ENCODE measurements at places on chromosomes 6 and 20.
A peak's percentile ranks its signal among the peaks of the same experiment; 100 is the strongest.

- no peak for DNase-seq
Observed at GRCh38 chr6:167492100-167492449, 167.2 kb downstream of the TTLL2 start.

DNA sequence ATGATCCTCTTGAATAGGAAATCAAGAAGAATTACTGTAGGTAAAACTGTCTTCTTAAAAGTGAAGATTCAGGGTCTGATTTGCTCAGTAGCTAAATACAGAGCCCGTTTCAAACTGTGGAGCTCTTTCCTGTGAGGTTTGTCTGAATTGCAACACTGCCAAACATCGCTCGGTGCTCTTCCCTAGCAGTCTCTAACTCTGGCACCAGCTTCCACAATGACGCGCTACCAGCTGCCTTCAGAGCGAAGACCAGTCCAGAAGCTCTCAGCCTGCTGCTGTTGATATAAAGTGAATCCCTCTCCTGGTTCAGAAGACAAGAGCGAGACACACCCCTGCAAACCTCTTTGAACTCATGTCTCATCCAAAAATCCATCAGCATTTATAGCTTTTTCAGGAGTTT is 447.0 kb downstream of the LMBRD1 start:
- DNase-seq = no peak

- no peak for DNase-seq
Observed at GRCh38 chr20:25037288-25038102, 20.4 kb downstream of the ACSS1 start.

- DNase-seq = no peak
Observed at GRCh38 chr6:143579703-143580102, 68.2 kb upstream of the FUCA2 start.

- DNase-seq = peak; percentile 72
Observed at GRCh38 chr6:32968867-32969684, 682 bp downstream of the BRD2 start.

DNA sequence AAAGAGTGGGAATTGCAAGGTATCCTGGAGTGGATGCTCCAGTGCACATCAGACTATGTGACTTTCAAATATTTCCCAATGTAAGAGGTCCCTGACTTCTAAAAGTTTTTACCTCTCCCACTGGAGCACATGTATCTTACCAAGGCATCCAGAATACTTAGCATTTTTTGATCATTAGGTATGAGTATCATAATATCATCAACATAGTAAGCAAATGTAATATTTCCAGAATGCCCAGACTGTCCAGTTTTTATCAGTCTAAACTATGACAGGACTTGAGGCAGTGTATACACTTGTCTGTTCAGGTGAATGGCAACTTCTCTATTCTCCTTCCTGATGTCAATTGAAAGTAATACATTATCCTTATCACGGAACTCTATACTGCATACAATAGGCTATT is 924.6 kb upstream of the GJE1 start:
- DNase-seq = no peak

DNA sequence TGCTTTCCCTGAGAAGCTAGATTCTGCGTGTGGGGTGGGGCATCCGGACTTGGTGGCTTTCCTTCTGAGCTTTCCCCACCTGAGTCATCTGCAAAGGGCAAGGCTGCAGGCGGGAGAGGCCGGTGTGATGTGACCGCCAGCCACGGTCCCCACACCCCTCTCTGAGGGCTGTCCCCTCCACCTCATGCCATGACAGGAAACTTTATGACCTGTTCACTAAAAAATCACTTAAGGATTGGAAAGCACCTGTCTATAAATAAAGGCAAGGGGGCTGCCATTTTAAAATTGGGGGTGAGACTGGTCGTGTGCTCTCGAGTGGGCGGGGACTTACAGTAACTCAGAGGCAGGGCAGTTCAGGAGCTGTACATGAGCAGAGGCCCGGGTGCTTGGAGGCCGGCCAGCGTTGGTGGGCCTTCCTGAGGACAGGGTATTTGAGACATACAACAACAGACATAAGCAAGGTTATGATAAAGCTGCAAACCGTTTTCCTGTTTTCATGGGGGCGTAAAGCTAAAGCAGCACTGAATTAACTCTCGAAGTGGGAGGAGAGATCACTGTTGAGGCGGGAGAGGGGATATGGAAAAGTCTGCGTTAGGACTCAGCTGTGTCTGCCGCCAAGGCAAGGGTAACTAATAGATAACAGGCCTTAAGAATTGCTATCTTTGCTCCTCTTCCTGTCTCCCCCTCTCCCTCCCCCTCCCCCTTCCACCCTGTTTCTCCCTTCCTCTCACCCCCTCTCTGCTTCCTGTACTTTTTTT is 16.1 kb upstream of the SERPINB1 start:
- peak; percentile 19 for DNase-seq

DNA sequence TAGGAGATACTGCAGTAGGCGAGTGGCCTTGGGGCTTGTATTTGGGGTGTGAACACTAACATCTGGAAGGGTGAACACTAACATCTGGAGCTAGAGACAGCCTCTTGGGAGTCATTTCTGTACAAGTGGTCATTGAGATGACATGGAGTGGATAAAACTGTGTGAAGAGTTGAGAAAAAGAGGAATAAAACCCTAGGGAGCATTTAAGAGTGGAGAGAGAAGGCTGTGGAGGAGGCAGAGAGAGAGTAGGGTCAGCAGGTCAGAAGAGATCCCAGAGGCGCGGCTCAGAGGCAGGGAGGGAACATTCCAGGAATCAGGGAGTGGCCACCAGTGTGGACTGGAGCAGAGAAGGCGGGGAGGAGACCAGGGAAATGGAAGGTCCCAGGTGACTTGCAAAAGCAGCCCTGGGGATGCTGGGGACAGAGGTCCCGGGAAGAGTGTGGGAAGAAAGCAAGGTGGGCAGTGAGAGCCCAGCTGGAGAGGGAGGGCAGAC is 202.0 kb upstream of the RNF24 start:
- no peak for DNase-seq

- no peak for DNase-seq
Observed at GRCh38 chr20:47682028-47682783, 103.1 kb downstream of the SULF2 start.

DNA sequence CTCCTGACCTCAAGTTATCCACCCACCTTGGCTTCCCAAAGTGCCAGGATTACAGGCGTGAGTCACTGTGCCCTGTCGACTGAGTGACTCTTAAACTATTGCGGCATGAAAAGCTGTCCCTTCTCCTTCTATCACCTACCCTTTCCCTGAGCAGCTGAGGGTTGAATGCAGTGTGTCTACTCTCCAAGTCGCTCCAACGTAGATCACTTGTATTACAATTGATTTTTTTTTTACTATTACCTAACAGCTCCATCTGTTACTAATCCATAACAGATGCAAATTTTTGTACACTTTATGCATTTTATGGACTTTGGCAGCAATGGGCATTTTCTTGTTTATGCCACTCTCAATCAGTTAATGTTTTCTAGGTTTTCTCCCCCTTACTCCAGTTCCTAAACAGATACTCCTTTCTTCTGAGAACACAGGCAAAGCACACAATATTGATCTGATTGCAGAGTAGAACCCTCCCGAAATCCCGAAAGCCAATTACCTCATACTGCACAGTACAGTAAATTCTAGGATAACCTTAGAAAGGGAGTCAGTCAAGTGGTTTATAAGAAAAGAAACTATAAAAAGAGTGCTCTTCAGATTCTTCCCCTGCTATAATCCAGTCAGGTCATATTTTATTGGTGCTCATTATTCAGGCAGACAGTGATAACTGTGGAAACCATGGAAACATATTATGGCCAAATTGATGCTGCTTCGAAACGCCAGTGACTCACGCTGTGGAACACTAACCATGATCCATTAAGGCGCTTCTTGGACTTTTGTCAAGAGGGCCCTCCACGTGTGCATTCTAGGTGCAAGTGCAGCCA is 273.0 kb downstream of the ADGB start:
- DNase-seq = peak; percentile 70

- DNase-seq = no peak
Observed at GRCh38 chr6:83735461-83735860, 26.6 kb upstream of the SNAP91 start.

GRCh38 chr6:125957845-125958244 is 1.3 kb downstream of the HINT3 start:
- no peak for DNase-seq

DNA sequence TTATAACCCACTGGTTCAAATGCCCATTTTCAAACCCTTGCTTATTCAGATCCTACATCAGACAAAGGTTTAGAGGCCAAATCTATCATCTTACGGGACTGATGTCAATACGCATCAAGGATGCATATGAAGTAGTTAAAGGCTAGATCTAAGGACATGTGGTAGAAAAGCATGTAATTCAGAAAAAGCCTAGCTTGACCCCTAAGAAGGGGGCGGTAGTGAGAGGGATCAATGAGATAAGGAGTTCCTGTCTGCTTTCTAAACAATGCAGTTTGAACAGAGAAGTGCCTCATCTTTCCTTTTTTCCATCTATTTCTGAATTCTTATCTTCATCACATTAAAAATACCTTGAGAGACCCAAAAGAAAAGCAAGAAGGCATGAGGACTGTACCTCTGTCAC is 237.7 kb downstream of the ARHGAP18 start:
- no peak for DNase-seq

DNA sequence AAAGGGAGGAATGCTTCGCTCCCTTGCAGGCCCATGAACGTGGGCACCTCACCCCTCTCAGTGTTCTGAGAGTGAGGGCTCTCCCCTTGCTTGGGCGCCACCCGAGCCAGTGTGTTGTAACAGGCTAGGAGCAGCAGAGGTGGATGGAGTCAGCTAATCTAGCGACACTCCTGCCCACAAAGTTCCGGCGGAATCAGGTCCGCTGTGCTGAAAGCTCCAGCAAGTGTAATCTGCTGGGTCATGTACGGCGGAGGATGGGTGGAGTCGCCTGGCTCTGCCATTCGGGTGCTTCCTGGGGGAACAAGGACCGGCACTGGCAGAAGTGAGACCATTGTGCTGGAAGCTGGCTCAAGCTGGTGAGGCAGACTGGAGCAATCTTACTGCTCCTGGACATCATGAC is 1310.1 kb downstream of the EPHA7 start:
- DNase-seq = no peak

- no peak for DNase-seq
Observed at GRCh38 chr20:21046413-21047070, 59.6 kb downstream of the LINC00237 start.

DNA sequence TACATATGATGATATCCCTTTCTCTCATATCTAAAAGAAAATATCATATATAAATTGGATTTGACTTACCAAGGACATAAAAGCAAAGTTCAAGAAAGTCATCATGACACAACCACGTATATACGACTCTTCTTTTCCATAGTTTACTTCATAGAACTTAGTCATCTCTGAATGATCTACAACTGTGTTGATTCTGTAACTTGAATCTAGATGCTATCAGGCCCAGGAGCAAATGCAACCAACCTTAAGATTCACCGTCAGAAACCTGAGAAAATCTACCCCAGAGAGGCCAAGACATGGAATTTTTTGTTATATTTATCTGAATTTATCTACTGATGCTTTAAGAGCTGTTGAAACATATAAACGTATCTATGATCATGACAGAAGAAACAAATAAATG is 165.6 kb downstream of the PDE10A start:
- no peak for DNase-seq

DNA sequence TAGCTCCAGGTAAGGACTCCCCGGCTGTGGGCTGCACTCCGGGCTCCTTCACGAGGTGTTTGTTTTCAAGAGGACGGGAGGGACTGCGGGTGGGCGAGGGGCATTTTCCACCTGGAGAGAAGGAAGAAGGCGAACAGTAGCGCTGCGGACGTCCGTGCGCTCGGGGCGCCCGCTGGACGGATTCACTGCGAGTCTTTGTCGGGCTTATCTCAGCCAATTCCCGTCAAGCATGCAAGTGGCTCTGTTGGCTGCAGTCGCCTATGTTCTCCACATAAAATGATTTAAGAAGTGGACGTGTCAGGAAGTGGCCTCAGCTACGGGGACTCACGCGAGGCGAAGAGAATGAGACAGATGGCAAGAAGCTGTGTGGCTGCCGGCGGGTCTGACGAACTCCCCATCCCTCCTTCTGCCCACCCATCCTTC is 332 bp downstream of the GRIK2 start:
- DNase-seq = peak; percentile 65

- DNase-seq = no peak
Observed at GRCh38 chr6:137283940-137284810, 65.0 kb upstream of the IFNGR1 start.

GRCh38 chr20:56843817-56844216 is 214.7 kb downstream of the TFAP2C start:
- DNase-seq = no peak

GRCh38 chr6:24951811-24952299 is 16.1 kb upstream of the RIPOR2 start:
- DNase-seq = no peak

DNA sequence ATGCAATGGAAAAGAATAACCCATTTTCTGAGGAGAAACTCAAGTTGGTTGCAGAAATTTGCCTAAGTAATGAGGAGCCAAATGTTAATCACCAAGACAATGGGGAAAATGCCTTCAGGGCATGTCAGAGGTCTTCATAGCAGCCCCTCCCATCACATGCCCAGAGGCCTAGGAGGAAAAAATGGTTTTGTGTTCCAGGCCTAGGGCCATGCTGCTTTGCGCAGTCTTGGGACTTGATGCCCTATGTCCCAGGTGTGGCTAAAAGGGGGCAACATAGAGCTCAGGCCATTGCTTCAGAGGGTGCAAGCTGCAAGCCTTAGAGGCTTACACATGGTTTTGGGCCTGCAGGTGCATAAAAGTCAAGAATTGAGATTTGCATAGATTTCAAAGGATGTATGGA is 485.9 kb downstream of the EYS start:
- DNase-seq = no peak

GRCh38 chr20:39289316-39289715 is 327.2 kb downstream of the DHX35 start:
- DNase-seq = no peak
